ENCODE measurements at places on chromosomes 12 and 14. TPM values are rescaled to one million over a fixed set of nuclear protein-coding genes. Genes with fewer than 3 reads are reported as not detected.

Gene GABARAPL1
- 377 TPM for total RNA-seq

DNA sequence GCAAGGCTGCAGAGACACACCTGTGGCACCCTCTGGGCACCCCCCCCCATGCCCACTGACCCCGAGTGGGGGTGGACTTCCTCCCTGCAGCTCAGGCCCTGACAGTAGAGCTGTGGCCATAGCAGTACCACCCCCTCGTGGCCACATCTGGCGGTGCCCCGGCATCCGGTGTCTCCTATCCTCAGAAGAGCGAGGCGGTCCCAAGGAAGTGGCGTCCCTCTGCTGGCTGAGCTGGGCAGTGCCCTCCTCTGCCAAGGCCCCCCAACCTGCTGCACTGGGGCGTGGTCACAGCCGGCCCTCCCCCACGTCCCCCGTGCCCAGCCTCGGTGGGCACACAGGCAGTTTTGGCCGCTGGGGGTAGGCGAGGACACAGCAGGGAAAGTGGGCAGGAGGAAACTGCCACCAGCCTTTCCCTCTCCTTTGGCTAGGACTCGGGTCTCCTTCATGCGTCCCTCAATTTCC lies 6.0 kb upstream of the SLC6A12 start:
- peak; percentile 42 for DNase-seq

DNA sequence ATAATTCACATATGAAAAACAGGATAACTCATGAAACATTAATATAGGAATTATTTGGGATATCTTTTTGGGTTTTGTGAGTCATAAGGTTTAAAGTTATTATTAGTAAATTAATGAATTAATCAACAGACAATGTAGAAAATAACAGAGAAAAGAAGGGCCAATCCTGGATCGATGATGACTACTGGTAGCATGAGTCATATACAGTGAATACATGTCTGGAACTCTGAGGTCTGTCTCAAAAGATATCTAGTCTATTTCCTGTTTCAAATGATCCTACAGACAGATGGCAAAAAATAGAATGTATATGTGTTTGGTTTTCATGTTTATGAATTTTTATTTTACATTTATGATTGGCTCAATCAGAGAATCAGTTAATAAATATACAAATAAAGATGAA lies 86.4 kb upstream of the RTL1 start:
- no peak for DNase-seq

DNA sequence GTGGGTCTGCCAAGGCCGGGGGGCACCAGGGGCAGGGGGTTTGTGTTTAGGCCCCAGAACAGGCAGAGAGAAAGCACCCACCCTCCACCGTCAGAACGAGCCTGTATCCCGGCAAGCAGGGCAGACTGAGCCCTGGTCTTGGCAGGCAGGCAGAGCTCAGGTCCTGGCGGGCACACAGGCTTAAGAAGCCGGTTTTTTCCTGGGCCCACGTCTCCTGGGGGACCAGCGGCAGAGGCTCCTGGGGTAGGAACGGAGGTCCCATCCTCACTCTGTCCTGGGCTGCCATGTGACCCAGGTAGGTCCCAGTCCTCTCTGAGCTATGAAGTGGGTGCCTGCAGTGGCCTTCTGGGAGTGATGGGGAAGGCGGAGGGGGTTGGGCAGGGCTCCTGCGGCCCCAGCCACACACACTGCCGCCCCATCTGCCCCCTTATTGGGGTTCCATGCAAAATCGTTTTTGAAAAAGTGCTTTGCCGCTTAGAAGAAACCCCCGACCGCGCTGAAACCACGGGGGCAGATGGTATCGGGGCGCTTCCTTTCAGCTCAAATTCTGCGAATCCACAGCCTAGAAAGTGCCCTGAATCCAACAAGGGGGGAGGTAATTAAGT lies 24.2 kb downstream of the SH2B3 start:
- peak; percentile 76 for DNase-seq

- DNase-seq = no peak
Observed at GRCh38 chr14:104356020-104356737, 217.8 kb downstream of the KIF26A start.

Gene ACSS3
- total RNA-seq = not detected

Gene PAH
- not detected for total RNA-seq

DNA sequence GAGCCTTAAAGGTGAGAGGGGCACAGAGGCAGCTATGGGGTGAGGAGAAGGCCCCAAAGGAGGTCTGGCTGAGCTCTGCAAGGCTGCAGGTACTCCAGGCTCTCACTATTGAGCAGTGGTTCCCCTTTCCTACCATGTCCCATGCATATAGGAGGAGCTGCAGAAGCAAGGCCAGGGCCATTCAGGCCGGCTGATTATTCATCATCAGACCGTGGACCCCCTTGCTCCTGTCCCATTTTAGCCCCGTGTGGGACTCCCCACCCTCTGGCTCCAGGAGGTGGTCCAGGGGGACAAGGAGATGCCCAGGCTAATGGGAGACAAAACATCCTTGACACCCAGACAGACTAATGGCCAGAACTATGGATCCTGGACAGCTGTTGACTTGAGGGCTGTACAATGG lies 3.1 kb downstream of the GPD1 start:
- no peak for DNase-seq

Gene NR4A1
- total RNA-seq = 60.0 TPM

DNA sequence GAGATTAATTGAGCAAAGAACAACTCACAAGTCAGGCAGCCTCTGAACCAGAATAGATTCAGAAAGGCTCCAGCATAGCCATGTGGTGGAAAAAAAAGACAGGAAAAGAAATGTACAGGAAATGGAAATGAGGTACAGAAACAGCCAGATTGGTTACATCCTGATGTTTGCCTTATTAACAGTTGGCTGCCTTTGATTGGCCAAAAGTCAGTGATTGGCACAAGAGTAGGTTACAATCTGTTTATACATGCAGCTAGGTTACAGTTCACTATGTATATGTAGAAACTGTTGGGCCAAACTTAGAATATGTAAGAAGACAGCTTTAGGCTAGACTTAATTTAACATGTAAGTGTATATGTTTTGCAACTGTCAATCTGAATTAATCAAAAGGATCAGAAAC lies 118.9 kb downstream of the UNC79 start:
- DNase-seq = no peak

DNA sequence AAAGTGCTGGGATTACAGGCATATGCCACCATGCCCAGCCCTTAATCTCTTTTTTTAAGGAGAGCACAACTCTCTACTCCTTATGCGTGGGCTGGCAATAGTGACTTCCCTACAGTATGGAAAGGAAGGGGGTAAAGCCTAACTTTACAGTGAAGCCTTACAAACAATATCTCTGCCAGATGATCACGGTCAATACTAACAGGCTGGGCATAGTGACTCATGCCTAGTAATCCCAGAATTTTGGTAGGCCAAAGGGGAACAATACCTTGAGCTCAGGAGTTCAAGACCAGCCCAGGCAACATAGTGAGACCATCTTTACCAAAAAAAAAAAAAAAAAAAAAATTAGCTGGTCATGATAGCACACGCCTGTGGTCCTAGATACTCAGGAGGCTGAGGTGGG lies 5.6 kb downstream of the PYM1 start:
- DNase-seq = no peak

Data from CD8-positive, alpha-beta T cell (primary cell).